Subcutaneous adipose tissue (tissue), 4 donors: ENCODE measurements at places on chromosomes 11 and 22. TPM values are rescaled to one million over a fixed set of nuclear protein-coding genes. Genes with fewer than 3 reads are reported as not detected.

Gene PLEKHB1
- total RNA-seq, result not detected

Gene C11orf16
- not detected for total RNA-seq

Gene OR2AG2
- 0.33 TPM for total RNA-seq

Gene CHRM4
- 0.34 TPM for total RNA-seq

Gene KRTAP5-8
- total RNA-seq, result 0.66 TPM

Gene CYTH4
- total RNA-seq, result 40.3 TPM

Gene OR8G1
- not detected for total RNA-seq

Gene MYO7A
- 11.7 TPM for total RNA-seq

Gene MRGPRX3
- not detected for total RNA-seq

Gene CD3G
- total RNA-seq, result 2.1 TPM

Gene CCDC86
- 22.4 TPM for total RNA-seq

Gene JAML
- total RNA-seq, result 2.8 TPM

Gene TRAPPC4
- total RNA-seq, result 41.3 TPM

Gene KRTAP5-10
- total RNA-seq, result not detected

Gene APOA4
- total RNA-seq, result not detected

Gene NELL1
- total RNA-seq, result not detected

Gene APOBEC3G
- total RNA-seq, result 8.3 TPM

Gene NCAM1
- 1.0 TPM for total RNA-seq

Gene C11orf42
- not detected for total RNA-seq

Gene CBLIF
- not detected for total RNA-seq
